ENCODE measurements at places on chromosomes 13 and 19.

DNA sequence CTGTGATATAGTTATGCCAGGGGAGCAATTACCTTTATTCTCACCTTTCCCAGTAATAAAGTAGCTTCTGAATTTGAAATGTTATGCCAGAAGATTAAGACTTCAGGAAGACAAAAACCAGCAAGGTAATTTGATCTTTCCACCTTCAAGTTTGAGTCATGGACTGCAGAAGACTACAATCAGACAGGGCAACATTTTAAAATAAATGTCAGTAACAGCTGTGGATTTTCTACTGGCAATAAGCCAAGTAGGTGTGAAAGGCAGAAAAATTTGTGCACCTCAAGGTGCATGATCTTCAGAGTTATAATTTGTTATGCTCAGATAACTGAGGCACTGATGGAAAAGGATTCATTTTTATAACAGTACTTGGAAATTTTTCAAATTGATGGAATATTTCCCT lies 54.9 kb downstream of the SLITRK1 start:
- DNase-seq: no peak

- no peak for DNase-seq
Observed at GRCh38 chr13:83100237-83100636, 782.0 kb downstream of the SLITRK1 start.

- no peak for DNase-seq
Observed at GRCh38 chr19:38919837-38920601, 8.0 kb upstream of the CCER2 start.

DNA sequence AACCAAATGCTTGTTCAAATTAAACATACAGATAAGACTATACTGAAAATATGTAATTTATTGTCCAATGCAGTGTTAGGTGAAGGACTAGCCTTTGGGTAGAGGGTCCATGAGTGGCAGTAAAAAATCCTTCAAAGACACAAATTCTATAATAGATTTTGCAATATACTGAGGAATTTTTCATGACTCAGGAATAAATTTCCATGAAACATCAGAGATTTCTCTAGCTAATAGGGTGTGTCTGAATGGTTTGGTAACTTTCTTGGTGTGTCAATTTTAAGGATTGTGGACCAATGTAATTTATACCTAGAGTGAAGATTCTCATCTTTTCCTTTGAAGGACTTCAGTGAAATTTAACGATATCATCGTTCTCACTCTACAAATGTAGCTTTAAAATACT lies 546.7 kb downstream of the SLITRK5 start:
- peak; percentile 3 for DNase-seq

DNA sequence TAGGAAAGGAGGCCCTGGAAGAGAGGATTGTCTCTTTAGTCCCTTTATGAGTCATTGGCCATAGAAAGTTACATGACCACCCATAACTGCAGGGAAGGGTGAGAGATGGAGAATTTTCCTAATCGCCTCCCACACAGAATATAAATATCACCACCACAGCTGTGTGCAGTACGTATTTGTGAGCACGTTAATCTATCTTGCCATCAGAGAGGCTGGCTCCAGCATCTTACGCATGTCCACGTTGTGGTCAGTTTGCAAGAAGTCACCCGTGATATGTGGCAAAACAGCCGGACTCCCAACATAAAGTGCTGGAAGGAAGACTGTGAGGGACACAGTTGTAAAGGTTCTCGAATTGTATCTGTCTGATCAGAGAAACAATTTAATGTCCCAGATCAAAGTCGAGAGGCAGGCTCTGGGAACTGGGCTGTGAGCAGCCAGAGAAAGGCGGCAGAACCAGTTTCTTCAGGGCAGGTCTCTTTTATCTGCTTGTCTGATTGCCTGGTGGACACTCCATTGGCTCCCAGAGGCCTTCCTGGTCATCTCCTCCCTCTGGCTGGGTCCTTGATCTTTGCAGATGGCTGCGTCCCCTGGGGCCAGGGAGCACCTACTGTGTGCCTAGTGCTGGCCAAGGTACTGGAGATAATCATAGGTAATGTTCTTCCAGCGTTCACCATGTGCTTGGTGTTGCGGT lies 74.9 kb downstream of the SIPA1L3 start:
- DNase-seq: no peak

DNA sequence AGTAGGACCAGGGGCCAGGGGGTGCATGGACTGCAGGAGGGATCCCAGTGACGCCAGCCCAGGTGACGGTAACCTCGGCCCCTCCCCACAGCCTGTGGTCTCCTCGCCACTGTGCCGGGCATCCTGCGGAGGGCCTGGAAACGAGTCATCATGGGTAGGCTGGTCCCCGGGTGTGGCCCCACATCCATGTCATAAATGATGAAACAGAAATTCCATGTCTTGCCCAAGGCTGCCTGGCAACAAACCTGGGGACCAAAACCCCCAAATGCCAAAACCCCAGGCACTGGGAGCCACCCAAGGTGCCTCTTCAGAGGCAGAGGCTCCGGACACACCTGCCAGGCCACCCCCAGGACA lies 20.9 kb downstream of the MAP2K2 start:
- no peak for DNase-seq

GRCh38 chr13:111187960-111188541 lies 72.9 kb downstream of the ARHGEF7 start:
- peak; percentile 33 for DNase-seq

DNA sequence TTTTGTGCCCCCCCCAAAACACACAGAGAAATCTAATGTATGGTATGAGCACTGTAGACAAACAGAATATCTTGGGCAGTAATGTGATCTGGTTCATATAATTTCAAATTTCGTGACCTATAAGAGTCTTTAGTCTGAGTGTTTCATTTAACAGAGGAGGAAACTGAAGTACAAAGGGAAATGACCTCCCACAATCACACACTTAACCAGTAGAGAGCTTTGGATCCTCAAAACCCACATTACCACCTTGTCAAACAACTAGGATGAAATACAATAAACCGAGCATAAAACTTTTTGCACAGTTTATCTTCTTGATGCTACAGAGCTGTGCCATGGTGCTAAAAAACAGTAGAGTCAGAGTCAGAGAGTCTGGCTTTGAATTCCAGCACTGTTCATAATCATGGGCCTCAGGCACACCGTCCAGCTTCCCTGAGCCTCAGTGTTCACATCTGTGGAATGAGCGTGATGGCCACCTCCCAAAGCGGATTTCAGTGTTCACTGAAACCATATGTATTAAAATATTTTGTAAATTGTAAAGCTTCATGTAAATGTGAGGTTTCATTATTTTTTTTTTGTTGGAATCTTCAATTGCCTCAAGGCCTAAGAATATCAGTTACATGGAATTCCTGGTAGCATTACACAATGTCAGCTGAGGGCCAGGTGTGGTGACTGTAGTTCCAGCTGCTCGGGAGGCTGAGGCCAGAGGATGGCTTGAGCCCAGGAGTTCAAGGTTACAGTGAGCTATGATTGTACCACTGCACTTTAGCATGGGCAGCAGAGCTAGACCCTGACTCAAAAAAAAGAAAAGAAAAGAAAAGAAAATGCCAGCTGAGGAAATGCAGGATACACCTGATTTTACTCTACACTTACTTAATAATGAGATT lies 126.4 kb upstream of the FRY start:
- DNase-seq: no peak

DNA sequence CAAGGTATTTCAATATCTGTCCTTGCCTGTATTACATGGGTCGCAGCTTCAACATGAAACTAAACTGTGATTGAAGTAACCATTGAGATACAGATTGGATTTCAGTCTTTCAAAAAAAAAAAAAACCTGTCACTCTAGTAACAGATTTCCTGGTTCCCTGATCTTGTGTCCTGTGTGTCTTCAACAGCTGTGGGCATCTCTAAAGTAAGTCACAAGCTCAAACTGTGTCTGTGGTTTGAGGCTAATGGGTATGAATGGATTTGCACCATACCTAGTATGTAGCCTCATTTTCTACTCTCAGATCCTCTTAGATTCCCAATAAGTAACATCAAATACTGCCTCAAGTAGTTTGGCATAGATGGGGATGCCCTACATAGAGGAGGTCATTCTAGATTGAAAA lies 300.1 kb downstream of the COG6 start:
- no peak for DNase-seq

GRCh38 chr13:86601351-86601750 lies 802.1 kb upstream of the SLITRK6 start:
- DNase-seq: peak; percentile 9

GRCh38 chr19:309206-309565 lies 18.0 kb upstream of the PLPP2 start:
- no peak for DNase-seq

DNA sequence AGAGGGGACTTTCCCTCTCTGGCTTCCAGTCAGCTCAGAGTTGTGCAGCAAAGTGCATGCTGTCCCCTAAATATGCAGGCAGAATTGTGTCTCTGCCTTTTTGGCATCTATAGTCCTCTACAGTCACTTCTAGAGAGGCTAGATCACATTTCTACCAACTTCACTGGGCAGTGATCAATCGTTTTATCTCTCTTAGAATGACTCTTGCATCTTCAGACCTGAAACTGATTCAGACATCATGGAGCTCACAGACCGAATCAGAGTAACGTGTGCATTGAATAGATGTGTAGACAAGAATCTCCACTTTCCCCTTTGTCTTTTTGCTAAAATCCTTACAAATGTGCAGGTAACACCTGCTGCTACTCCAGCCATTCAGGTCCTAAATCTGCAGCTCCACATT lies 6.2 kb downstream of the ZNF253 start:
- no peak for DNase-seq

DNA sequence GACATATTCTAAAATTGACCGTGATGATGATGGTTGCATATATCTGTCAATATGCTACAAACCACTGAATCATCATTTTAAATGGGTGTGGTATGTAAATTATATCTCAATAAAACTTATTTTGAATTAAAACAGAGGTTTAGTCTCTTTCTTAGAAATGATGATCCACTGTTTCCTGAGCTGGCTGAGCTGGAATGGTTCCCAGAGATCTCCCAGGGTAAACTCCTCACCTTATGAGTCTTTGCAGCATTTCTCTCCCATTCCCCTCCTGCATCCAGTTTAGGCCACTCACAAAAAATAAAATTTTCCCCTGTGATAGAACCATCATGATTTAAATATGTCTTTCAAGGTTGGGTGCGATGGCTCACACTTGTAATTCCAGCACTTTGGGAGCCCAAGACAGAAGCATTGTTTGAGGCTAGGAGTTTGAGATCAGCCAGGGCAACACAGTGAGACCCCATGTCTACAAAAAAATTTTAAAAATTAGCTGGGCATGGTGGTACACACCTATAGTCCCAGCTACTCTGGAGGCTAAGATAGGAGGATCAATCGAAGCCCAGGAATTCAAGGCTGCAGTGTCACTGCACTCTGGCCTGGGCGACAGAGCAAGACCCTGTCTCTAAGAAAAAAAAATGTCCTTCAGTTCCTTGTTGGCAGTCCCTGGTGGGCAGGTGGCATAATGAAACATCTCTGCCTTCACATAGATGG lies 46.1 kb downstream of the FLT1 start:
- no peak for DNase-seq
